ENCODE measurements at places on chromosomes 5 and 9.
A peak's percentile ranks its signal among the peaks of the same experiment; 100 is the strongest.

GRCh38 chr9:117744369-117744768 is 40.2 kb downstream of the TLR4 start:
- DNase-seq: no peak

GRCh38 chr5:112059579-112060135 is 302.7 kb upstream of the NREP start:
- no peak for DNase-seq

DNA sequence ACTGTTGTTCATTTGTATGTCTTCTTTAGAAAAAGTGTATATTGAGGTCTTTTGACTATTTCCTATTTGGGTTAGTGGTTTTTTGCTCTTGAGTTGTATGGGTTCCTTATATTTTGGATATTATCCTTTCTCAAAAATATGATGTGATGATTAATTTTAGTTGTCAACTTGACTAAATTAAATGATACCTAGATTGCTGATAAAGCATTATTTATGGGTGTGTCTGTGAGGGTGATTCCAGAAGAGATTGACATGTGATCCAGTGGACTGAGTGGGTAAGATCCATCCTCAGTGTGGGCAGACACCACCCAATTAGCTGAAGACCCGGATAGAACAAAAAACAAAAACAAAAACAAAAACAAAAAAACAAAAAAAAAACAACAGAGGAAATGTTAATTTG is 115.1 kb upstream of the KIF2A start:
- no peak for DNase-seq

DNA sequence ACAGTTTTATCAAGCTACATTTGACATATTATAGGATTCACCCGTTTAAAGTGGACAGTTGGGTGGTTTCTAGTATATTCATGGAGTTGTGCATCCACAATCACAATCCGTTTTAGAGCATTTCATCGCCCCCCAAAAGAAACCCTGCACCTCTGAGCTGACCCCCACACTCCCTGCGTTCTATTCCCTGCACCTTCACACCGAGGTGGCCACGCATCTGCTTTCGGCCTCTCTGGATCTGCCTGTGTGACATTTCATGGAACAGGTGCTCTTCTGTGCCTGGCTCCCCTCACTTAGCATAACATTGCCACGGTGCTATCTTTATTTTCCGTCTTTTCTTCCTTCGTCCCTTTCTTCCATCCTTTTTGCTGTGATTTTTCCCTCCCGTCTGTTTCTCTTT is 32.7 kb downstream of the HRH2 start:
- no peak for DNase-seq

- peak; percentile 3 for DNase-seq
These were observed 261.8 kb downstream of the MCTP1 start for GRCh38 chr5:95022967-95023695.

GRCh38 chr9:92942688-92943616 is 4.4 kb upstream of the FGD3 start:
- DNase-seq: no peak

DNA sequence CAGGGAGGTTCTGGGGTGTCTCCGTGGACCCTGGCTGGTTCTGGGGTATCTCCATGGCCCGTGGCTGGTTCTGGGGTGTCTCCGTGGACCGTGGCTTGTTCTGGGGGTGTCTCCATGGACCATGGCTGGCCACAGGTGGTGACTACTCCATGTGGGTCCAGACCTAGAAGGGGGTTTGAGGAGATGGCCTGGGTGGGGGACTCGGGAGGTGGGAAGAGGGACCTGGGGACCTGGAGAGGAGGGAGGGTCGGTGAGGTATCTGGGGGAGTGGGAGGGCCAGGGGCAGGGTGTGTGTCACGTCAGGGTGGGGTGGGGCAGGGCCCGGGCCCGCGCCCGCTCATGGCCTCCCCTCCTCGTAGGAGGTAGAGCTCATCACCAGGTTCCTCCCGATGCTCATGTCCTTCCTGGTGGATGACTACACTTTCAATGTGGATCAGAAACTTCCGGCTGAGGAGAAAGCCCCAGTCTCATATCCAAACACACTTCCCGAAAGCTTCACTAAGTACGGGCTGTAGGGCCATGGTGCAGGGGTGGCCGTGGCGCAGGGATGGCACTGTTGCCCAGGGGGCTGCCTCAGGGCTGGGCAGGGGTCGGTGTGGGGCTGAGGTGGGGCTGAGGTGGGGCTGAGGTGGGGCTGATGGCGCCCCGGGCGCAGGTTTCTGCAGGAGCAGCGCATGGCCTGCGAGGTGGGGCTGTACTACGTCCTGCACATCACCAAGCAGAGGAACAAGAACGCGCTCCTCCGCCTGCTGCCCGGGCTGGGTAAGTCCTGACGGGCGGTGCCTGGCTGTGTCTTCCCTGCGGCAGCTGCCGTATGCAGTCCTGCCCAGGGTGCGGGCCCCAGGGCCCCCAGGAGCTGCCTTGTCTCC is 10.7 kb upstream of the TOR4A start:
- DNase-seq: no peak

DNA sequence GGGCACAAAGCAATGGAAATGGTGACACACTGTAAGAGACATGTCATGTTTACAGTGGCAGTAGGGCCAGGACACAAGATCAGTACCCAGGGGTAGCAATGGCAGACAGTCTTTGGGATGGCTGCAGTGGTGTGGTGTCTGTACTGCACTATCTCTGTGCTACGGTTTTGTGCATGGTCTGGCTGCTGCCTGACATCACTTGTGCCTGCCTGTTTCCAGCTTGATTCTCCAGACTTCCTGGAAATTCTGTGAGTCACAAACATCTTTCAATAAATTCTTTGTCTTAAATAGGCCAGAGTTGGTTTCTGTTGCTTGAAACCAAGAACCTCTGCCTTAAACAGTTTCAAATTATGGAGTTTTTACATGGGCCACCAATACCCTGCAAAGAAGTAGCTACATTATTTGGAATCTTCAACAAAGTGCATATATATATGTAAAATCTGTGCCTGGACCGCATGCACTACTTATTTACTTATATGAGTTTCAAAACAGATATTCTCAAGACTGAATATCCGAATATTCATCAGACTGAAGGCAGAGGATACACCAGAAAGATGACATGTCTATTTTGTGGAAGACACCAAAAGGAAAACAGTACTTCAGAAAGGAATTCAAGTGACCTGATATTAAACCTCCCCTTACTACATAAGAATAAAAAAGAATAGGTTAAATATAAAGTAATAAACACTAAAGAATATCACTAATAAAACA is 188.1 kb downstream of the RFX3 start:
- DNase-seq: peak; percentile 75

DNA sequence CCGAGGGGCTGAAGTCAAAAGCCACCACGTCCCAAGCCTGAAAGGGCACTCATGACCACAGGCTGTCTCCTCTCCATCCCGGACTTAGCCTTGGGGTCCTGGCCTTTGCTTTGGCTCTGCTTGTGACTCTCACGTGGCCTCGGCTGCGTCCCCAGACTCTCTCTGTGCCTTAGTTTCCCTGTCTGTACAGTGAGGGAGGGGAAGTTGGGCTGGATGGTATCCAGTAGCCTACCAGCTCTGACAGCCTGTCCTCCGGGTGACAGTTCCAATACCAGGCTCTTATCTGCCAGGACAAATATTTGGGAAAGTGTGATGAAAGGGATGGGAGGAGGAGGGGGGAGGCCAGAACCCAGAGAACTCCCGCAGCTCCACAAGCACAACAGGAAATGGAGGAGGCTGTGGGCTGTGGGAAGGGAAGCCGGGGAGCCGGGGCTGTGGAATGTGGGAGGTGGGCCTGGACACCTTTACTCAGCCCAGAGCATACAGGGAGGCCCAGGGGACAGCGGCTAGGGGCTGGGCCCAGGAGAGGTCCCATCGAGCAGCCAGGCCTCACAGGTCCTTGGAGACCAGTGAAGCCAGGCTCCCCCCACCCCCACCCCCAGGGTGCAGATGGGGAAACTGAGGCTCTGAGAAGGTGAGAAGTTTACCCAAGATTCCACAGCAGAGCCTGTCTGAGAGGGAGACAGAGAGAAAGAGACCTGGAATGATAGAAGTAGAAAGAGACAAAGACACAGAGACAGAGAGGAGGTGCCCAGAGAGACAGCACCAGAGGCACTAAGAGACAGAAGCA is 18.3 kb downstream of the PDGFRB start:
- DNase-seq: peak; percentile 39

DNA sequence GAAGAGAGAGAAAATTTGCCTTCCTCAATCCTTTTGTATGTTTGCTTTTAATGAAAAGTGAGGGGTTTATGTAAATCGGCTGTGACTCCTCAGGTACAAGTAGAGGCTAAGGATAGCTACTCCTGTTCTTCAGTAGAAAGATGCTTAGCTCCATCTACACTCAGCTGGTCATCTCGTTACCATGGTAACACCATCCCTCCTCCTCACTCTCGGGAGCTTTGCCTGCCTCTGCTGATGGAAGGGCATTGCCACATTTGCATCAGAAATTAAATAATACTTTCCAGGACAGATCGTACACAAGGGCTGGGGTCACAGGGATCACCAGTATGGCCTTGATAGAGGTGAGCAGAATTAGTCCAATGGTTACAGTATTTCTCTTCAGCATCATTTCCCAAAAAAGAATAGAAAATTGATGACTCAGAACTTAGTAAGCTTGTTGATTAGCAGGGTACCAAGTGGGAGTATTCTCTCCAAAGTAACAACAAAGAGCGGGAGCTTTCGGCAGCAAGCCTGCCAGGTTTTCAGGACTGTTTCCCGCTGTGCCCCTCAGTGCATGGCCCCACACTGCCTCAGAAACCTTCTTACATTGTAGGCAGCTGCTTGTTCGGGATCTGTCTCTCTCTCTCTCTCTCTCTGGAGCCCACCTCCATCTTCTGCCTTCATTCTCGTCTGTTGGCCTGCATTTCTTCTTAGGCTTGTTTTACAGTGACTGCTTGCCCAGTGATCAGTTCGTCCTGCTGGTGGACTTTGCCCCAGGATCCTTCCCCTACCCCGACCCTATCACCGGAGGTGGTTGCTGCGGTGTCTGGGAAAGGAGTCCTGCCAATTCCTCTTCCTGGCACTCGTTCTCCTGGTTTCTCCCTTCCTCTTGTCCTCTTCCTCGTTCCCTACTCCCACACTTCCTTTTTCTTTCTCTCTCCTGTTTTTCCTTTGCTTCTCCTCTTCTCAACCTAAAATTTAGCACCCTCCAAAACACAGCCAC is 51.9 kb upstream of the SNAPC3 start:
- DNase-seq: peak; percentile 14

DNA sequence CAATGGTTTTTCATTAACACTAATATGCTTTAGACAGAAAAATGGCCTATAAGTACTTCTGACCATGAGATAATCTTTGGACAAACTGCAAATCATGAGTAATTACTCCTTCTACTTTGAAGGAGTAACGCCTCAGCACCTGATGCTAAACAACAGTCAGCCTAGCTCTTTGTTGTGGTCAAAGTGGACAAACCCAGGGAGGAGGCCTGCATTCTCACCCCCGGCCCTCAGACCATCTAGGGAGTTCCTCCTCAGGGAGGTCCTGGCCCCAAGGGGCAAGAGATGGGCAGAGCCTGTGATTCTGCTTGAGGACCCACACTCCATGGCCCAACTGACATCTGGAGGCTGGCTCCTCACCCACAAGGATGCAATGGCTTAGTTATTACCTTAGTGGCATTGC is 48.2 kb upstream of the ANGPTL2 start:
- no peak for DNase-seq

DNA sequence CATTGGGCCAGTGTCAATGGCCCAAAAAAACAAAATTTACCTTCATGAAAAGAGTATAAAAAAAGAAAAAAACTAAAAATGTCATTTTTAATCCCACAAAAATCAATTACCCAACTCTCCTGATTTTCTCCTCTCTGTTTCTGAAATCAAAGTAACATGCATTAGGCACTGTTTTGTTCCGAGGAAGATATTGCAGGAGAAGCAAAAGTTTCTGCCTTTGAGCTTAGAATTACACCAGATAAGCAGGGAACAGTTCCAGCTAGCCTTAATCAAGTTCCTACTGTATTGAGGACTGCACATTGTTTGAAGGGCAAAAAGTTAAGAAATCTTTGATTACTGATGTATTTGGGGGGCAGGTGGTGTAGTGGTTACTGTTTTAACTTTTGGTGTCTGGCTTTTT is 1.1 kb upstream of the PRKAA1 start:
- peak; percentile 21 for DNase-seq

GRCh38 chr9:134136996-134137299 is 1.1 kb downstream of the WDR5 start:
- DNase-seq: no peak

- DNase-seq: no peak
These were observed 87.3 kb downstream of the LIFR start for GRCh38 chr5:38468978-38469706.

GRCh38 chr5:135835766-135836165 is 1.3 kb downstream of the SLC25A48 start:
- DNase-seq: no peak

GRCh38 chr5:135700731-135701130 is 121.9 kb upstream of the CXCL14 start:
- DNase-seq: no peak

GRCh38 chr5:53034832-53035231 is 45.7 kb downstream of the ITGA2 start:
- DNase-seq: no peak

- no peak for DNase-seq
These were observed 166.9 kb upstream of the CCNH start for GRCh38 chr5:87579678-87580077.

DNA sequence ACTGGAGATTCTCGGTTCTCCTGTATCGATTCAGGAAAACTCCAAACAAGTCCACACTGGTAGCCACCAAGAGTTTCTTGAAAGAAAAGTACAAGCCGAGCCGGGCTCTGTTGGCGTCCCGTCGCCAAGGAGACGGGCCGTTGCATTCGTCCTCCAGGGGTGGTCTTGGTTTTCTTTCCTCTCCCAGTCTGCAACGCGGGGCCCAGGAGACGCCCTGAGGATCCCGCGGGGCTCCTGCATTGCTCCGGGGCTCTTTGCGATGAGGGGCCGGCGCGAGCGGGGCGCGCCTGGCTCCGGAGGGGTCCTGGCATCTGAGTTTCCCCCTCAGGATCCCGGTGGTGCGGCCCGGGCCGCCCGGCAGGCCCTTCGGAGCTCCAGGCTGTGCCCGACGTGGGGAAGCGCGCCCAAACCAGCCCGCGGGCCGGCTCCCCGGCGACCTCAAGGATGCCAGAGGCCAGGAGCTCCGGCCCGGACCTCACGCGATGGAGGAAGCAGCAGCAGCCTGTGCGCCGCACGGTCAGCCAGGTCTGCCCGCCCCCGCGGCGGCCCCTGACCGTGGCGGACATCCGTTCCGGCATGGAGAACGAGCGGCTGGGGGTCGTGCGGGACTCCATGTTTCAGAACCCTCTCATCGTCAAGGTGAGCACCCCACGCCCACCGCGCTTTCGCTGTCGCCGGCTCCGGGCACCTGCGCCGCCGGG is at the start of gene CFAP77:
TSS of gene CFAP77 (plus strand) at position 384 of the 701 bp plus-strand sequence. CDS start at position 445, 61 bp downstream.
- peak; percentile 79 for DNase-seq

GRCh38 chr9:117232281-117232680 is 182.6 kb downstream of the ASTN2 start:
- DNase-seq: no peak

DNA sequence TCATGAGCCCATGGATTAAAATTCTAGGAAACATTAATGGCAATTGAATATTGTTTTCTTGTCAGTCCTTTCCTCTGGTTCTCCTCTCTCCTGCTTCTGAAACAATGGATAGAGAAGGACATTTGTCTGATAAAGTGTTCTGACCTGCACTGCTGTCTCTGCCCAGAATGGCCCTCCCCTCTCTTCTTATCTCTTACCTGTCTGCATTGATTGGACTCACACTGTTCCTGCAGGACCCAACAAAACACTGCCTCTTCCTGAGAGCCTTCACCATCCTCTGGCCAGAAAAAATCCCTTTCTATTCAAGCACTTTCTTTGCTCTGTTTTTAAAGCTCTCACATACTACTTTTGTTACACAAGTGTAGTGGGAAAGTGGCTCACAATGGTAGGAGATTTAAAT is 143.8 kb upstream of the DHFR start:
- no peak for DNase-seq

GRCh38 chr5:51465165-51465564 is 81.9 kb downstream of the ISL1 start:
- DNase-seq: no peak
